Caco-2 (cell line): ENCODE measurements at places on chromosomes 1 and 21. TPM values are rescaled to one million over a fixed set of nuclear protein-coding genes. Genes with fewer than 3 reads are reported as not detected.
A peak's percentile ranks its signal among the peaks of the same experiment; 100 is the strongest.

The NPR1 gene
- 1.4 and 2.0 TPM in 2 replicates for total RNA-seq

DNA sequence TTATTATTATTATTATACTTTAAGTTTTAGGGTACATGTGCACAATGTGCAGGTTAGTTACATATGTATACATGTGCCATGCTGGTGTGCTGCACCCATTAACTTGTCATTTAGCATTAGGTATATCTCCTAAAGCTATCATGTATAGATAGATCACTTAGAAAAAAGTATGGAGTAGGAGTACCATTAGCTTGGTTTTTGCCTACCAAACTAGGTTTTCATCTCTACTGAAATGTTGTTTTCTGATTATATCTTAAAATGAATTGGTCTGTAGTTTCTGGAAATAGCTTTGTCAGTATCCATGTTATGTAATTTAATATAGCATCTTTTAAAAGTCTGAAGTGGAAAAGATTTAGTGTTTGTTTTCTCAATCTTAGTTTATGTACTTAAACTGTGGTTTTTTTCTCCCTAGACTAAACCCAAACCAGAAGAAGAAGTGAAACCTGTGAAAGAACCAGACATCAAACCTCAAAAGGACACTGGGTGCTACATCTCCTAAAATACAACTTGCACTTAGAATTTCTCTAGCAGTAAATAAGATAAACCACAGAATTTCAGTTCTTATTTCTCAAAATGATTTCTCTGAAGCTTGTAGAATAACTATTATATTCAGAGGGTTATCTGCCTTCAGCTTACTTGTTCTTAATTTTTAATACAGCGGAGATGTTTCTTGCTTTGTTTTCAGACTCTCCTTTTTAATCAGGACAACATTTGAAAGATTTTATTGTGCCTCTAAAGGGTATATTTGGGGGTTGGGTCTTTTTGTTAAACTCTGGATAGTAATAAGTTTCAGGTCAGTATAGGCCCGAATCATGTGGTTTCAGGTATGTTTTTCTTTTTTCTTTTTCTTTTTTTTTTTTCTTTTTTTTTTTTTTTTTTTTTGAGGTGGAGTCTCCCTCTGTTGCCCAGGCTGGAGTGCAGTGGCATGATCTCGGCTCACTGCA is 4.5 kb upstream of the FAM177B start:
- DNase-seq: no peak
- no peak overlapping the region for H3K27ac ChIP-seq
- no peaks in the 10 kb centered on the region for H3K36me3 ChIP-seq
- no peaks in the 10 kb centered on the region for H3K27me3 ChIP-seq
- no peak overlapping the region for H3K4me3 ChIP-seq

DNA sequence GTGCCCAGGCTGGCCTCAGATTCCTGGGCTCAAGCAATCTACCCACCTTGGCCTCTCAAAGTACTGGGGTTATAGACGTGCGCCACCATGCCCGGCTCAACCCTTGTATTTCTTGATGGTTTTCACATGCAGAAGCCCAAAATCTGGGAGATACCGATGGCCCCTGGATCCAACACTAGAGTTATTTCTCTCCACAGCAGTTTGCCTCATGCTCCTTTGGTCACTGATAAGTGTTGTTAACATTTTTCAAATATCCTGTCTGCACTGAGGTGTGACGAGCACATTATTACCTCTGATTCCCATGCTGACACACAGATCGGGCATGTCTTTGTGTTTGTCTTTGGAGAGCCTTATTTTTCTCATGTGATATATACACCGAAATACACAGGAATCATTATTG is 107.0 kb downstream of the KIF26B start:
- no peaks in the 10 kb centered on the region for H3K36me3 ChIP-seq
- H3K4me1 ChIP-seq: peaks cover 24% of the 10 kb centered on the region
- DNase-seq: peak; percentile 34
- H3K27me3 ChIP-seq: no peaks in the 10 kb centered on the region
- H3K4me3 ChIP-seq: no peak overlapping the region
- peak overlapping the region; percentile 83 for H3K27ac ChIP-seq

GRCh38 chr1:27132624-27133023 is 22.3 kb downstream of the SLC9A1 start:
- DNase-seq: no peak
- H3K27ac ChIP-seq: no peak overlapping the region
- H3K36me3 ChIP-seq: no peaks in the 10 kb centered on the region
- no peaks in the 10 kb centered on the region for H3K4me1 ChIP-seq
- no peak overlapping the region for H3K4me3 ChIP-seq

GRCh38 chr1:79422726-79423125 is 416.2 kb upstream of the ADGRL4 start:
- H3K36me3 ChIP-seq: no peaks in the 10 kb centered on the region
- H3K4me1 ChIP-seq: no peaks in the 10 kb centered on the region
- no peak overlapping the region for H3K4me3 ChIP-seq
- H3K27me3 ChIP-seq: no peaks in the 10 kb centered on the region

GRCh38 chr1:967466-968343 is 1.4 kb downstream of the PLEKHN1 start:
- no peaks in the 10 kb centered on the region for H3K27me3 ChIP-seq
- peaks cover 6% of the 10 kb centered on the region for H3K4me1 ChIP-seq
- no peaks in the 10 kb centered on the region for H3K36me3 ChIP-seq
- no peak for DNase-seq
- H3K27ac ChIP-seq: no peak overlapping the region

The TSPEAR gene
- 0.12 and 0.32 TPM in 2 replicates for total RNA-seq

The PRRX1 gene
- total RNA-seq: not detected in 2 replicates

GRCh38 chr1:212749821-212750535 is 41.6 kb downstream of the NSL1 start:
- peak overlapping the region; percentile 3 for H3K27ac ChIP-seq
- no peaks in the 10 kb centered on the region for H3K36me3 ChIP-seq
- no peaks in the 10 kb centered on the region for H3K4me1 ChIP-seq
- DNase-seq: no peak
- no peaks in the 10 kb centered on the region for H3K27me3 ChIP-seq

DNA sequence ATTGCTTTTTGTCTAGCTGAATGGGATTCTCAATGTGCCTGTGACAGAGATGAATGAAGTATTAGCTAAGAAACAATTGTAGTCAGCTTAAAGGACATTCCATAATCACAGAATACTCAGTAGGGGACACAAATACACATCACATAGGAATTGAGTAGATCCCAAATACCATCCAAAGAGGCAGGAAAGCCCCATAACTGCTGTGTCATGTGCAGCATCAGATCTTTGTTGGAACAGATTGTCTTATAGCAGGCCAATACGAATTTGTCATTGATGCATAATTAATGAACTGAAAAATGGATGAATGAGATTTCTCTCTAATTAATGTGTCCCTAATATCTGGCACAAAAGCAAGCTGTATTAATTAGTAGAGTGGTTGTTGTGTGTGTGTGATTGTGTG is 82.3 kb upstream of the S1PR1 start:
- no peak overlapping the region for H3K27ac ChIP-seq
- H3K4me1 ChIP-seq: no peaks in the 10 kb centered on the region
- H3K4me3 ChIP-seq: no peak overlapping the region

GRCh38 chr1:63987014-63987627 is 213.3 kb downstream of the ROR1 start:
- H3K27me3 ChIP-seq: no peaks in the 10 kb centered on the region
- no peak for DNase-seq
- no peaks in the 10 kb centered on the region for H3K36me3 ChIP-seq
- no peak overlapping the region for H3K27ac ChIP-seq
- no peak overlapping the region for H3K4me3 ChIP-seq
- no peaks in the 10 kb centered on the region for H3K4me1 ChIP-seq

DNA sequence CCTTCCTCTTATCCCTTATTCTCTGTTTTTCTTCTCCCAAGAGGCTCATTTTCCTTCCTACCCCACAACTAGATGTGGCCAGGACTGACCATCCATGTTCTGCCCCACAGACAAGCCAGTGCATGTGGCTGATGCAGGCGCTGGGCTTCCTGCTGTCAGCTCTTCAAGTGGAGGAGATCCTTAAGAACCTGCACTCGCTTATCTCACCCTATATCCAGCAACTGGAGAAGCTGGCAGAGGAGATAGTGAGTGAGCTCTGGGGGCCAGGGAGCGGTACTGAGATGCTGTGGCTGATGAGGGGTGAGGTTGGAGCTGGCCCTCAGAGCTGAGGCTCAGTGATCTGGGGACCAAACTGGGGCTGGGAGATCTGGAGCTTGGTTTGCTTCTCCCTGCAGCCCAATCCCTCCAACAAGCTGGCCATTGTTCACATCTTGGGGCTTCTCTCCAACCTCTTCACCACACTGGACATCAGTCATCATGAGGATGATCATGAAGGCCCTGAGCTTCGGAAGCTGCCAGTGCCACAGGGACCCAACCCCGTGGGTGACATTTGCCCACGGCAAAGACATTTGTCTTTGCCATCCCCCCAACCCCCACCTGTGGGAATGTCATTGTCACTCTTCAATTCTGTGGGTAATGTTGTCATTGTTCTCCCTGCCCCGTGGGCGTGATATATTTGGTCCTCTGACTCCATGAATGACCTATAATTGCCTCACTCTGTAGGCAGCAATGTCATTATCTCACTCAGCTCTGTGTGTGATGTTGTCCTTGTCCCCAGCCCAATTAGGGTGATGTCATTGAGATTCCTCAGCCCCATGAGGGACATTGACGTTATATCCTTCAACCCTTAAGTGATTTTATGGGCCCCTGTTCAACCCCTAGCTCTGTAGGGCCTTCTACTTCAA is 11.2 kb upstream of the DPH2 start:
- no peak overlapping the region for H3K4me3 ChIP-seq
- no peaks in the 10 kb centered on the region for H3K27me3 ChIP-seq
- no peaks in the 10 kb centered on the region for H3K36me3 ChIP-seq
- H3K27ac ChIP-seq: no peak overlapping the region

DNA sequence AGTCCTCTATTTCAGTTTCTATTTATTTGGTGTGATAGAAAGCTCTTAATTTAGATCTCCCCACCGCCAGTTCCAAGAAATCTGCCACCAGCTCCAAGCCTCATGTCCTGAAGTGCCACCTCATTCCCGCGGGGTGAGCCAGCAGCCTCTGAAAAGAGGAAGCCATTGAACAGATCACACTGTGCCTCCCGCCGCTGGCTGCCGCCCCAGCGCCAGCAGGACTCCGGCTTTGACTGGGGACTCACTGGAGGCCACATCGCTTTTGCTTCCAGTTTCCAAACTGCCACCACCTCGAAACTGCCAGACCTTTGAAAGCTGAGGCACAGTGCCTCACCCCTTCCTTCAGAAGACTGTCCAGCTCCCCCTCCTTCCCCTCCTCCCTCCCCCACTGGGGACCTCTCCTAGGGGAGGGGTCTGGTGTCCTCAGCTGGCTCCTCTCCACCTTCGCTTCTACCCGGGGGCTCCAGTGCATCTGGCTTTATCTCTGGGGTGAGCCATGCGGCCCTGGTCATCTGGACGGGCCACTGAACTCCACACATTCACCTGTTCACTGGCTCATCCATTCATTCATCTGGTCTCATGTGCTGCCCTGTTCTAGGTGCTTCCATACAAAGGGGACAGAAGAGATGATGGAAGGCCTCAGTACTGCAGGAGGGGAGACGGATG is 58.9 kb downstream of the VPS26C start:
- no peaks in the 10 kb centered on the region for H3K27me3 ChIP-seq
- H3K4me1 ChIP-seq: no peaks in the 10 kb centered on the region
- H3K36me3 ChIP-seq: no peaks in the 10 kb centered on the region; the same call in 1 of the 2 replicates
- no peak for DNase-seq
- H3K27ac ChIP-seq: peak overlapping the region; percentile 5
- no peak overlapping the region for H3K4me3 ChIP-seq

The CENPL gene
- 21.3 and 23.1 TPM in 2 replicates for total RNA-seq

The CCDC17 gene
- total RNA-seq: 1.9 and 2.4 TPM in 2 replicates

- DNase-seq: no peak
- H3K36me3 ChIP-seq: no peaks in the 10 kb centered on the region
- no peaks in the 10 kb centered on the region for H3K4me1 ChIP-seq
- H3K4me3 ChIP-seq: no peak overlapping the region
- H3K27ac ChIP-seq: no peak overlapping the region
- no peaks in the 10 kb centered on the region for H3K27me3 ChIP-seq
These were observed 6.9 kb upstream of the PRSS38 start for GRCh38 chr1:227808566-227808965.

DNA sequence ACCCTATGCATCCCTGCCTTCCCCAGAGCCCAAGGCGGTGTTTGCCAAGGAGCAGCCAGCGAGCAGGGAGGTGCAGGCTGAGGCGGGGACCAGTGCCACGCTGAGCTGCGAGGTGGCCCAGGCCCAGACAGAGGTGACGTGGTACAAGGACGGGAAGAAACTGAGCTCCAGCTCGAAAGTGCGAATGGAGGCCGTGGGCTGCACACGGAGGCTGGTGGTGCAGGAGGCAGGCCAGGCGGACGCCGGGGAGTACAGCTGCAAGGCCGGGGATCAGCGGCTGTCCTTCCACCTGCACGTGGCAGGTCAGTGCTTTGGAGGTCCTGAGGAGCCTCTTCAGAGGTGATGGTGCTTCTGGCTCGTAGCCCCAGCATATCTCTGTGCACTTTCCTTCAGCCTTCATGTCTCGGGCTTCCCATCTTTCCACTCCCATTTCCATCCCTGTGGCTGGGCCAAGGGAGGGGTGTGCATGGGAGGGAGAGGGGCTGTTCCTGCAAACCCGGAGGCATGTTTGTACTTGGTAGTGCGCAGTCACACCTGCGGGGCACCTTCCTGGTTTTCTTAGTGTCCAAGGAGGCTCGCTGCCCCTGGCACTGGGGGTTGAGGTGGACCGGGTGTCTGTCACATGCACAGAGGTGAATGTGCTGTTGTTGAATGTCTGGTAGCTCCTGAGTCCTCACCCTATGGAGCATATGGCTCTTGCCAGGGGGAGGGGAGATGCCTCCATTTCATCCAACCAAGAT is 56.4 kb downstream of the OBSCN start:
- no peaks in the 10 kb centered on the region for H3K4me1 ChIP-seq
- H3K27ac ChIP-seq: no peak overlapping the region
- DNase-seq: no peak
- H3K27me3 ChIP-seq: no peaks in the 10 kb centered on the region

The DDR2 gene
- 0.65 and 0.73 TPM in 2 replicates for total RNA-seq

The PCP4L1 gene
- total RNA-seq: 2.5 and 3.3 TPM in 2 replicates

The FABP3 gene
- 12.1 and 13.0 TPM in 2 replicates for total RNA-seq

DNA sequence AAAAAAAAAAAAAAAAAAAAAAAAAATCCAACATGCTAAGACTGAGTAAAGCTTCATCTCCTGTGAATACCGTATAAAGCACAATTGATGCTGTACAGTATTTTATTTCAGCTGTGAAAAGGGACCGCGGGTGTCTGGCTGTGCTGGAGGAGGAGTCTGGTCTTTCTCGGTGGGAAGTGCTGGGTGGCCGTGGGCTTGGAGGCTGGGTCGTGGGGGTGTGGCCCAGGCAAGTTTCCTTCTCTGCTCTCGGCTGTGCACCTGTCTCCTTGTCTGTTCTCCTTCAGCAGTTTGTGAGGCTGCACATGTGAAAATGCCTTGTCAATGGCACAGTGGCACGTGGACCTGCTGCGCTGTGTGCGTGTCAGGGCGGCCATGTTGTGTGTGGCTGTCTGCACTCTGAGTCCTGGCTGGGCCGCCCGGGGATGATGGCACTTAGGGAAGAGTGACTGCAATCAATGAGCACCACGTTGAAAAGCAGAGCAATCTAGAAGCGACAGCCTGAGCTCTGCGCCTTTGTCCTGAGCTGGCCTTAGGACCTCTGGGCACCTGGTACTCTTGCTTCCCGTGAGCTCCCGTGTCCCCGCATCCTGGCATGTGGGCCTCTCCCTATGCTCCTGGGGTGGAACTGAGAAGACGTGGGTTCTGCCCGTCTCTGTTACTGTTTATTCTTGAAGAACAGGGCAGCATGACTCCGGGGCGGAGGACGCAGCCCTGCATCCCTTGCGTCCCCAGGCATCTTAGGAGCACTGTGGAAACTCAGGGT is 14.5 kb downstream of the AGPAT3 start:
- H3K36me3 ChIP-seq: no peaks in the 10 kb centered on the region; the same call in 1 of the 2 replicates
- DNase-seq: no peak
- no peak overlapping the region for H3K27ac ChIP-seq
- no peak overlapping the region for H3K4me3 ChIP-seq
- H3K4me1 ChIP-seq: peaks cover 14% of the 10 kb centered on the region
- no peaks in the 10 kb centered on the region for H3K27me3 ChIP-seq

The DPYD gene
- 7.0 and 7.6 TPM in 2 replicates for total RNA-seq
